ENCODE measurements at places on chromosomes 6 and 20. TPM values are rescaled to one million over a fixed set of nuclear protein-coding genes. Genes with fewer than 3 reads are reported as not detected.

PRKN gene
- 10.7 TPM for total RNA-seq

DNA sequence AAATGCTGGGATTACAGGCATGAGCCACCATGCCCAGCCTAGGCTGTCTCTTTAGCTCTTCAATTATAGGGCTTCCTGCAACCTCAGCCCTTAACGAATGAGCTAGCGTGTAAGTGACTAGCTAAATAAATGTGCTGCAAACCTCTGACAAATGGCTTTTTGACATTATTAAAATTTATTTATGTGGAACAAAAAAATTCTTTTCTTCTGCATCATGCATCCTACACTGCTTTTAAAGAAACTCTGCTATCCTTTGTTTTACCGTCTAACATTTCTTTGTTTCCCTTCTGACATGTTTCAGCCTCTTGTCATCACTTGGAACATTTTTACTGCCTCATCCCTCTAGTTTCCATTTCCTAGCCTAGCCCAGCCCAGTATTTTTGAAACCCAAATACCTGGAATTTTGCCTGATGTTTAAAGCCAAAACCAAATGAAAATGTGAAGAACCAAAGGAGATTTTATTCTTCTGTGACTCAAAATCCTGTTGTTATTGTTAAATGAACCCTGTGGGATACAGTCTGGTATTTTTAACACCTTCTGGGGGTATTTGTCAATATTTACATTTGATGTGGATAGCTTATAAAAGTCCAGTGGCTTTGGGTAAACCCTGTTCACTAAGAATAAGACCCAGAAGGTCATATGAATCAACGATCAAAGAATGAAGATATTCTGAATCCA lies 9.5 kb downstream of the NT5E start:
- no peak for DNase-seq

DNA sequence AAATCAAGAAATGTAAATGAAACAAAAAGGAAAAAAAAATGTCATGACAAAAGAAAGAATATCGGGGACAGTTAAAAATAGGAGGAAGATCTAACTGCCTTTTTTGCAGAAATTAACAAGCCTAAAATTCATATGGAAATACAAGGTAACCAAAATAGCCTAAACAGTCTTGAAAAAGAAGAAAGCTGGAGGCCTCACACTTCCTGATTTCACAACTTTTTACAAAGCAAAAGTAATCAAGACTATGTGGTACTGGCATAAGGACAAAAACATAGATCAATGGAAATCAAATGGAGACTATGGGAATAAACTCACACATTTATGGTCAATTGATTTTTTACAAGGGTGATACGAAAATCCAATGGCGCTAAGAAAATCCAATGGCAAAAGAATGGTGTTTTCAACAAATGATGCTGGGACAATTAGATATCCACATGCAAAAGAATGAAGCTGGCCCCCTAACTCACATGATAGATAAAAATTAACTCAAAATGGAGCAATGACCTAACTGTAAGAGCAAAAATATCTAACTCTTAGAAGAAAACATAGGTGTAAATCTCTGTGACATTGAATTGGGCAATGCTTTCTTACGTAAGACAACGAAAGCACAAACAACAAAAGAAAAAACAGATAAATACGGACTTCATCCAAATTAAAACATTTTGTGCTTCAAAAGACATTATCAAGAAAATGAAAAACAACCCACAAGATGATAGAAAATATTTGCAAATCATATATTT lies 24.5 kb downstream of the MAP3K5 start:
- no peak for DNase-seq

DNA sequence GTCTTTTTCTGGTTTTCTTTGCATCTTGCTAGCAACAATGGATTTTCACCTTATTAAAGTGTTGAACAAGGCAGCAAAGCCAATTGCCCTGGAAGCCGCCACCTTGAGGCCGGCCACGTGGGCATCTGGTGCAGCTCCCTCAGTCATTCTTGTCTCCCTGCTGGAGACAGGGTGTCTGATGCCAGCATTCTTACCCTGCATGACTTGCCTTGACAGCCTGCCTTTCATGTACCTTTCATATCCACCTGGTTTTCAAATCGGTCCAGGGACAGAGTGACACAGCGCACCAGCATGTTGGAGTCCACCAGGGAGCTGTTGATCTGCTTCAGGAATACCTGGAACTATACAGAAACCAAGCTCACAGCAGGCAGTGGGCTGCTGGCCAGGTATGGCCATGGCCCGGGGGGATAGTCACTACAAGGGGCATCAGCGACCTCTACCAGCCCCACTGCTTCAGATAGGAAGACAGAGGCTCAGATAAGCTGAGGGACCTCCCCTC lies 49.8 kb downstream of the MYH7B start:
- no peak for DNase-seq

DNA sequence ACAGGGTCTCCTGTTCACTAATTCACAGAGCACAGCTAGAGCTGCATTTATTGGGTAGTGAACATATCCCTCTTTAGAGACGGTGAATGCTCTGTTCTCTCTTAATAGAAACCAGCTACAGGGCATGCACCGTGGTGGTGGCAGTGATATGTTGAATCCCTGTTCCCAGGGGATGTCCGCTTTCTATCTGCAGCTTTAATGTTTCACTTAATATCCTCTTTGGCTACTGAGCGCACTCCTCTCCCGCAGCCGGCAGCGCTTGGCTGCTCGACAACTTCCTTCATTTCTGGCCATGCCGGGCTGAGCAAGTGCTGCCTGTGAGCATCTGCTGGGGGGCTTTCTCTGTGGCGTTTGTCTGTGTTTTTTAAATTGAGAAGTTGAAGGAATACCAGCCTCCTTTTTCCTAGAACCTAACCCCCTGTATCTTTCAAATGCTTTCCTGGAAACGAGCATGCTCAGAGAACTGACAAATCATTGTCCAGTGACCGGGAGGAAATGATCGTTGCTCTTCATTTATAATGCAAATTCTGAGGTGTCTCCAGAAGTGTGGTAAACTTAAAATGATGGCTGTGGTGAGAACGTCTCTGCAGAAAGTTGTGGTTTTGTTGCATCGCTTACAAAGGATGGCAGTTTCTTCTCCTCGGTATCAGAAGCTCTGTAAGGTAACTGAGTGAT lies 297.9 kb downstream of the UTRN start:
- DNase-seq: peak; percentile 12

DNA sequence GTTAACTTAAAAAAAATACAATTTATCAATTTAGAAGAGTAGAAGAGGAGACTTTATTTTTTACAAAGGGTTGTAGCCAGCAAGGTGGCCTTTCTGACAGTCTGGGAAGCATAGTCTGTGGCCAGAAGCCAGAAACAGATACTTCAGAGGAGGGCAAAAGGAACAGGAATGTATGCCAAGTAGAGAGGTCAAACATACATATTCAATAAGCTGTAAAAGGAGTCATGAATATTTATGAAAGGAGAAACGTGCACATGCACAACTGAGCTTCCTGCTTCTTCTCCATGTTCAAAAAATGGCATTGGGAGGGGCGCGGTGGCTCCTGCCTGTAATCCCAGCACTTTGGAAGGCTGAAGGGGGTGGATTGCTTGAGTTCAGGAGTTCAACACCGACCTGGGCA lies 43.9 kb upstream of the FAM184A start:
- DNase-seq: no peak

GRCh38 chr20:1283522-1284510 lies 17.7 kb downstream of the SNPH start:
- DNase-seq: no peak
